ENCODE measurements at places on chromosomes 5 and 9. TPM values are rescaled to one million over a fixed set of nuclear protein-coding genes. Genes with fewer than 3 reads are reported as not detected.

Gene FOXD4L5
- total RNA-seq: not detected

Gene PCSK5
- total RNA-seq: 25.5 TPM

Gene CDH9
- not detected for total RNA-seq

Gene CCDC171
- total RNA-seq: 0.58 TPM

Gene SIT1
- not detected for total RNA-seq

Gene EIF4EBP3
- 1.3 TPM for total RNA-seq

Gene DDX4
- total RNA-seq: not detected

Gene LCN15
- not detected for total RNA-seq

Data from glomerular endothelial cell (primary cell).